AG08396 (cell line): ENCODE measurements at places on chromosomes 4 and X.
A peak's percentile ranks its signal among the peaks of the same experiment; 100 is the strongest.

GRCh38 chr4:87150498-87151261 is 69.7 kb downstream of the KLHL8 start:
- peak; percentile 36 for DNase-seq

DNA sequence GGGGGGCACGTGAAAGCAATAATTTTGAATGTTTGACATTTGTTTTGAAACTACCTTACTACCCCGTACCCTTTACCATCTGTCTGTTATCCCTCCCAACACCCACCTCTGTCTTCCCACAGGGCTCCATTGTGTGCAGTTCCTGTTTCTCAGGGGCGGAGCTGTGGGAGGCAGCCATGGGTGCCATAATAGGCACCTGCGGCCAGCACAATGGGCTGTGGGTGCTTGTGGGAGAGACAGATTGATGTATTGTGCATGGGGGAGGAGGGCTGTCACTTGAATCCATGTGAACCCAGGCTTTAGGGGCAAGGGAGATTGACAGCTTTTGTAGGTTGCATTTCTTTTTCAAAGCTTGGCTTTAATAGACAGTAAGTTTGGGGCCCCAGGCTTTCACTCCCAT is 122.6 kb upstream of the CXorf66 start:
- no peak for DNase-seq

DNA sequence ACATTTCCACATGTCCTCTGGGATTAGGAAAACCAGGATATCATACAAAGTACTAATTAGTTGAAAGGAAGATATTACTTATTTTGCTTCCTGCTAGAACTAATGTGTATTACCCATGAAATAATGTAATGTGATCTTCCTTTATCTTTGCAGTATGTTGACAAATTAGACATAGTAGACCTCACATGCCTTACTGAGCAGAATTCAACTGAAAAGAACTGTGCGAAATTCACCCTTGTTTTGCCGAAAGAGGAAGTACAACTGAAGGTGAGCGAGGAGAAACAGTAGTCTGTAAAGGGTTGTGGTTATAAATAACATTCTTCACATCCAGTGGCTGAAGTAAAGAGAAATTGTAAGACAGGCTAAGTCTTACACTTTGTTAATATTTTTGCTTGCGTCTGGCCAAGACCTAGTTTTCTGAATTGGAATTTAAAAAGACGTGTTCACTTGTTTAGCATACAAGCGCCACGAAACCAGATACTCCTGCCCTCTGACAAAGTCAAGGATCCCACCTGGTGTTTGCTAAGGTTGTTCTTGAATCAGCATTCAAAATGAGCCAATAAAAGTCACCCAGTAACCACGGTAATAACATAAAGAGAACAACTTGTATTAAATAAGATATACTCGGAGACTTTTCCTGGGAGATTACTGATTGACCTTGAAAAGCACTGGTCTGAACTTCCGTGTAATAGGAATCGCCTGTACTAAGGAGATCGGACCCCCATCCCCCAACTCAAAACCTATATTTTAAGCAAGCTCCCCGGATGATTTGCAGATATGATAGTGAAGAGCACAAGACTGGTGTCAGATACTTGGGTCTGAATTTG is 16.9 kb downstream of the STAP1 start:
- DNase-seq, result no peak

GRCh38 chr4:20317424-20317985 is 65.8 kb downstream of the SLIT2 start:
- no peak for DNase-seq

DNA sequence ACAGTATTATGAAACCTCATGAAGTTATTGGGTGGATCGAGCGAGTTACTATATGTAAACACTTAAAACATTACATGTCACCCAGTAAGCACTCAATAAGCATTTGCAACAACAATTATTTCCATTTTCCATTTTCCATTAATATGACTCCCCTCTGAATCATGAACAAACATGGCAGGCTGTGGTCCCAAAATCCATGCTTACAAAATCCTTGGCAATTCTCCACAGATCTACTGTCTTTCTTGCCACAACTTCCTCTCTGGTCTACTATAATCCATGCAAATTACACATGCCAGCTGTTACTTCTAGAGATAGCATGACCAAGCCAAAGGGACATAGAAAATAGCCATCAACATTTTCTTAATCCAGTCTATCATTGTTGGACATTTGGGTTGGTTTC is 22.0 kb downstream of the ASB11 start:
- no peak for DNase-seq

GRCh38 chrX:129091097-129091496 is 432.2 kb downstream of the SMARCA1 start:
- no peak for DNase-seq

GRCh38 chr4:7161721-7162214 is 30.6 kb upstream of the SORCS2 start:
- DNase-seq, result no peak

DNA sequence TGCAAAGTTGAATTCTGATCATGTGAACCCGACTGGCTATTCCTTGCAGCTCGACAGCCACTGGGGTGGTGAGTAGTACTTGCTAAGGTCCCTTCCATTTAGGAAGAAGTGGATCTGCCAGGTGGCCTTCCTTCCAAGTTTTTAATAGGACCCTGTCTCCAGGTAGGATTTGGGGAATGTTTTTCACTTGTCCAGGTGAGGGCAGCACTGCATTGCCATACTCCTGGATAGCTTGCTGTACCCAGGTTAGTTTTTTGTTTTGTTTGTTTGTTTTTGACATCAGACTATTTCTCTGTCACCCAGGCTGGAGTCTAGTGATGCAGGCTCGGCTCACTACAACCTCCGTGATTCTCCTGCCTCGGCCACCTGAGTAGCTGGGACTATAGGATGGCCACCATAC is 29.8 kb downstream of the SAGE1 start:
- no peak for DNase-seq
